Activated CD4-positive, alpha-beta T cell treated with anti-CD3 and anti-CD28 coated beads, Interleukin-2, amount 50 U/mL, for 16 hours (primary cell): ENCODE measurements at places on chromosomes 2 and 18.

DNA sequence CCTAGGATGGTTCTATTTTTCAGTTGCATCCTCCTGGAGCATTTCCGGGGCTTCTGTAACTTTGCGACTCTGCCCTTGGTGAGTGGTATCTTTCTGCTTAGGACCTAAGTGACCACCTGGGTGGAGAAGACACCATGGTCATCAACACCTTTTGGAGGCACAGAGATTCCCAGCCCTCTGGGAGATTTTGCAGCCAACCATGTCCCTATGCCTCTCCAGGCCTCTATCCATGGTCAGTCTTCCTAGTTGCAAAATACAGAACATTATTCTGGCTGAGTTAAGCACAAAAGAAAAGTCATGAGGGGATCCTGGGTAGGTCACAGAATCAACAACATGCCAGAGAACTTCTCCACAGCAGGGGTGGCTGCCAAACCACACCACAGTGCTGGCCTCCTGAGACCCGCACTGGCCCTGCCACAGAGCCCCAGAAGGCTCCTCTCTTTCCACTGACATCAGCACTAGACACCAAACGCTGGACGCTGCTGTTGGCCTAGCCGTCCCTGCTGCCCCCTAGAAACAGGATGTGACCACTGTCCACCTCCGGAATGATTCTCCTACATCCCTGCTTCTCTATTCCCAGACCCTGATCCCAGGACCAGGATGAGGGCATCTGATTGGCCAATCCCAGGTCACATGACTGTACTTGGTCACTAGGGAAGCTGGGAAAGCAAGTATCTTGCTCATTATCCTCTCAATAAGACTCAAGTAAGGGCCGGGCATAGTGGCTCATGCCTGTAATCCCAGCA lies 47.7 kb downstream of the SMAD7 start:
- DNase-seq = no peak

DNA sequence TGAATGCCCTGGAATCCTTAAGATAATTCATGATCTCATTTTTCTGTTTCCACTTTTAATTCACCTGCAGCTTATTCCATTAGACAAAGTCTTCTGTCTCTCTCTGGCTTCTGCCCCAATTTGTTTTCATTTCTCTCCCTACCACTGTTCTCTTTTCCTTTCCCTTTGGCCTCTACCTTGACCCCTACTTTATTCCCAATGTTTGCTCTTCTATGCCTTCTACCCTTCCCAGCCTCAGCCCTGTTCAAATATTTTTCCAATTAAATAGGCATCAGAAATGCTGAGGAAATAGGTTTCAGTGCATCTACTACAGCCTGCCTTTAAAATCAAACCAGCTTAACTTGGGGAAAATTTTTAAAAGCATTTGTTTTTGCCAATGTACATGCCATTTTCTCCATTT lies 443.7 kb upstream of the CWC22 start:
- DNase-seq = no peak

DNA sequence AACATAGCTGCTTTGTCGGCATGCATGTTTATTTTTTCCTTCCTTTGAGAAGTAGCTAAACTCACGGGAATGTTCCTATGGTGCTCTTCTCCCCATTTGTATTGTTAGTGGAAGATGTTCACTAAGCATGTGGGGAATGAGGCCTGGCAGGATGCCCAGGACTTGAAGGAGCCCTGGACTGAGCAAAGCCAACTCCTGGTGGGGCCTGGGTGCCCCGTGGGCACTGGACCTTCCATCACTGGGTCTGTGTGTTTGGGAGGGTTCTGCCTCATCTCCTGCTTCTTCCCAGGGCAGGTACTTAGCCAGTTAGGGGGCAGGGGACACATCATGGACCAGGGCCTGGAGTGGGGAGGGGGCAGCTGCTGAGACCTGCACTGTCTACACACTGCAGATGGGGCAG lies 49.3 kb downstream of the ACAA2 start:
- no peak for DNase-seq

DNA sequence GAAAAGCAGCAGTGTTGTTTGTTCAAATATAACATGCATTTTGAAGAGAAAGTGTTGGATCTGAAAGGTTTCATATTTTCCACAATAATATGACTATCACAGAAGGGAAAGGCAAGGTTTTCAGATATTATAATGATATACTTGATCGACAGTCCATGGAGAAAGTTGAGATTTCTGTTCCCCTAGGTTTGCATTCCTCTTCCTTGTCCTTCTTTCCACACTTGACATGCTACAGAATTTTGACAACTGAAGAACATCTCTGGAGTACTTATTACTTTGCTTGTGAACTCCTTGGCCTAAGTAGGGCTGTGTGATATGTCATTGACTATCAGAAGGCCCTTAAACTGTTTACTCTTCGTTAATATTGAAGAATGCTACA lies 46.5 kb downstream of the TMEFF2 start:
- no peak for DNase-seq

DNA sequence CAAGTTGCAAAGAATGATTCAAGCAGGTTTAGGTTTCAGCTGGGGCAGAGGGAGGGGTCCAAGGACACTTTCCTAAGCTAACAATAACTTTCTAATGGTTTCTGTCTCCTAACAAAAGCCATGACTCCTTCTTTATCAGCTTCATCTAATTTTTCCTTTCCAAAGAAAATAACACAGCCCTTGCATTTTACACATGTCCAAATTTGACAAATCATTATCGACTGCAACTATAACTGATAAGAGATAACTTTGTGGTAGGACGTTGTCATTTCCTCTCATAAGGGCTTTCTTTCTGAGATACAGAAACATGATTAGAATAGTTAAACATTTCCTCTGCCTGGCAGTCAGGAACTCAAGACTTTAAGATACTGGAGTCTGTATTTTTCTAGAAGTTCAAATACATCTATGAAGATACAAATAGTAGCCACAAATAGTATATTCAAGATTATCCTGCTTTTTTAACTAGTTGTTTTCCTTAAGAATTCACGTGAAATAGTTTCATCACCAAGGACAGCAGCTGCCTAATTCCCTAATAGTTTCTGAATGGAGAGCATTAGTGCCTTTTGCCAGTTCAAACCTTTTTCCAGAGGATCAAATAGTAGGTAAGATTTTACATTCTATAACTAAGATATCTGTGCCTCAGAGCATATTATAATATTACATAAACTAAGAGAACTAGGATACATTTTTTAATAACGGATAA lies 263.2 kb downstream of the EXOC6B start:
- DNase-seq = no peak

- no peak for DNase-seq
These were observed 476.8 kb downstream of the MBD2 start for GRCh38 chr18:53747663-53748160.

- no peak for DNase-seq
These were observed 37.6 kb upstream of the PMAIP1 start for GRCh38 chr18:59861963-59862819.

DNA sequence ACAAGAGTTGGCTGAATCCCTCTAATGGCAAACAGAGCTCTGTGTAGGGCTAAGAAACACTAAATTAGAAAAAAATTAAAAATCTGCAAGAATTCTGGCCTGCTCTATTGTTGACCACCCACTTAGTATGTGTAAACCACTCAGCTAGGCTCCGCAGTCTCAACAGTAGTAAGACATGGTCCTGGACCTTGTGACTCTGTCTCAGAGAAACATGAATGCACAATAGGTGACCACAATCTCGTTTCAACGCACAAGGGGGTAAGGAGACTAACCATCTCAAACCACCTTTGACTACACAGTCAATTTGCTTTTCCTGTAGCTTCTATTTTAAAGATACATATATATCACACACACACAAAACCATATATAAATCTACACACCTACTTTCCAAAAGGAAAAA lies 16.5 kb downstream of the SEPTIN10 start:
- no peak for DNase-seq

DNA sequence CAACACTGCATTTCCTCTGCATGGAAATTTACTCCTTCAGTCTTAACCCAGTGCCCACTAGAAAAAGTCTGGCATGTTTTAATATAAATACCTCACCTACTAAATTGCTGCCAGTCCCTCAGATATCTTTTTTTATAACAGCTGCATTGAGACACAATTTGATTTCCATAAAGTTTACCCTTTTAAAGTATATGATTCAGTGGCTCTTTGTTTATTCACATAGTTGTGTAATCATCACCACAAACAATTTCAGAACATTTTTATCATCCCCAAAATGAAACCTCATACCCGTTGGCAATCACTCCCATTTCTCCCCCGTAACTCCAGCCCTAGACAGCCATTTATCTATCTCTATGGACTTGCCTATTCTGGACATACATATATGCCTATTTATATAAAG lies 17.0 kb upstream of the FRZB start:
- no peak for DNase-seq

DNA sequence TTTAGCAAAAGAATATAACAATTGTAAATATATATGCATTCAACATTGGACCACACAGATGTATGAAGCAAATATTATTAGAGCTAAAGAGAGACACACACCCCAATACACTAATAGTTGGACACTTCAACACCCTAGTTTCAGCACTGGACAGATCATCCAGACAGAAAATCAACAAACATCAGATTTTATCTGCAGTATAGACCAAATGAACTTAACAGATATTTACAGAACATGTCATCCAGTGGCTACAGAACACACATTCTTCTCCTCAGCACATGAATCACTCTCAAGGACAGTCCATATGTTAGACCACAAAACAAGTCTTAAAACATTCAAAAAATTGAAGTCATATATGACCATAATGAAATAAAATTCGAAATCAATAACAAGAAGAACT lies 22.1 kb upstream of the EVA1A start:
- DNase-seq = no peak
